ENCODE measurements at places on chromosomes 7 and 10.
A peak's percentile ranks its signal among the peaks of the same experiment; 100 is the strongest.

- no peak for DNase-seq
These were observed 71.1 kb upstream of the MINDY3 start for GRCh38 chr10:15931376-15931775.

DNA sequence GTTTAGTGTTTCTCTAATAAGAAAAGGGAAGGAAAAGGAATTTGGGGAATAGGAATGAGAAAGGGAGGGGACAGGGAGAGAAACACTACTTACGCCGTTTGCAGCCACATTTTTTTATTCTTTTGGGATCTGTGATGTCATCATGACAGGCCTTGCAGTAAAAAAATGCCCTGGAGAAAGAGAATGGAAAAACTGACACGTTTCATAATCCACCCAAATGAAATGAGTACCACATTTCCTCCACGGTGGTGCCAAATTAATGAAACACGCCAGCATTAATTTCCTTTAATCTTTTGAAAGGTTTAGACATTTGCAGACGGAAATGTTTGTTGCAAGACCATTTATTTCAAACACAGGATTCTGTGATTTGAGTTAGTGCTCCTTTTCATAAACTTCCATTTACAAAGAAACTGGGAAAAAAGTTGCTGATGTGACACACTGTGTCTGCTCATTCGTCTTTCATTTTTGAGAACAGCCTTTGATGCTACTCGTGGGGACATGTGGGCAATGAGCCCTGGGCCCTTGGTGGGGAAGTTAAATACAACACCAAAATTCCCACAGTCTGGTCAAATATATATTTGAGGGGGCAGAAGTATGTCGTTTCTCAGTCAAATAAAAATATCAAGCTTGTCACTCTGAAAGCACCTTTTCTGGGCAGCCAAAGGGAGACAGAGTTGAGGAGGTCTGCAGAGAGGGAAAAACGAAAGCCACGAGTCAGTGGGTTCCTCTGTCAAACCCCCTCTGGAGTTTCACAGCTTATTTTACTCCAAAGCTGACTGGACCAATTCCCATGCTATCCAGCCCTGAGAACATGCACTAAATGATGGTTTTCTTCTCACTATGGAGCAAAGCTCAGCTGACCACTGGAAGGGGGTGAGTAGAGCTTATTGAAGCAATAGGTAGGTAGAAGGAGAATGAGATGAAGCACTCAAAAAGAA is 625.5 kb downstream of the KCNMA1 start:
- no peak for DNase-seq

GRCh38 chr7:37028909-37029440 is 304.7 kb upstream of the AOAH start:
- DNase-seq, result no peak

DNA sequence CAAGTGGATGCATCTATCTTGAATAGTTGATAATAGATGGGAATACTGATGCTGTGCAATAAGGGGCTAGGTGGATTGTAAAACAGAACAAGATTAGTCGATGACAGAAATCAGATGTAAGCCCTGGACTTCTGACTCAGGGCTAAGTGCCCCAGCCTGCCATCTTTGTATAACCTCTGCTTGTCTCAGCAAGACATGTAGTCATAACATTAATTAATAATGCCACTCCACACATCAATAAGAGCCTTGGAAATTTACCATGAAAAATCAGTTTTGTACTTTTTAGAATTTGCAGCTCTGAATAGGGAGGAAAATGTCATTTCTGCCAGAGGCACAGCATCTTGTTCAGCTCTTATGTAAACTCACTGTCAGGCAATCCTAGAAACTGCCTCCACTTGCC is 529.1 kb downstream of the PHTF2 start:
- DNase-seq, result no peak

GRCh38 chr10:100968863-100969186 is 479 bp upstream of the SEMA4G start:
- no peak for DNase-seq

- no peak for DNase-seq
These were observed 52.7 kb downstream of the FIGNL1 start for GRCh38 chr7:50397320-50397970.

DNA sequence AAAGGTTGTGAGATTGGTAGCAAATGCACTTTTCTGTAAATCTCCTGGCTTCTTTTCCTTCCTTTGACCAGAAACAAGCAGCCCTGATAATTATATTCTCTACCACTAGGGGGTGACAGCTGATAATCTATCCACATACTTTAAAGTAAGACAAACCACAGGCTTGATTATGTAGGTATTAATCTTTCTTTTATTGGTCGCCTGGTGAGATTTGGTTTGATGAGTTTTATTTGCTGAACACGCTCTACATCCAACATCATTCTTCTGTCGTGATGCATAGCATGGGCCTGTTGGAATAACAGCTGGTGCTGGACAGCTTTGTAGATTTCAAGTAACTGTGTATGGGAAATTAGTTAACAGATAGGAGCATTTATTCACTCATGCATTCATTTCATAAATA is 63.5 kb downstream of the ZNF365 start:
- DNase-seq, result no peak

GRCh38 chr7:70942791-70943190 is 189.2 kb upstream of the GALNT17 start:
- DNase-seq, result no peak

GRCh38 chr7:92644406-92645113 is 54.4 kb upstream of the FAM133B start:
- no peak for DNase-seq

DNA sequence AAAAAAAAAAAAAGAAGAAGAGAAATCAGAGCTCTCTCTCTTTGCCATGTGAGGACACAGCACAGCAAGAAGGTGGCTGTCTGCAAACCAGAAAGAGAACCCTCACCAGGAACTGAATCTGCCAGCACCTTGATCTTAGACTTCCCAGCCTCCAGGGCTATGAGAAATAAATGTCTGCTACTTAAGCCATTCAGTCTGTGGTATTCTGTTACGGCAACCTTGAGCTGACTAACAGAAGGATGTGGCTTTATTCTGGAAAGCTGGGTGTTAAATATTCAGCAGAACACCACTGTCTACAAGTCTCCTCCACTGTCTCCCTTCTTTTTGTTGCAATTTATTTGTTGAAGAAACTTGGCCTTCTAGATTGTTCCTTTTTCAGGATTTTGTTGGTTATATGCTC is 5.0 kb downstream of the COL26A1 start:
- DNase-seq, result no peak

DNA sequence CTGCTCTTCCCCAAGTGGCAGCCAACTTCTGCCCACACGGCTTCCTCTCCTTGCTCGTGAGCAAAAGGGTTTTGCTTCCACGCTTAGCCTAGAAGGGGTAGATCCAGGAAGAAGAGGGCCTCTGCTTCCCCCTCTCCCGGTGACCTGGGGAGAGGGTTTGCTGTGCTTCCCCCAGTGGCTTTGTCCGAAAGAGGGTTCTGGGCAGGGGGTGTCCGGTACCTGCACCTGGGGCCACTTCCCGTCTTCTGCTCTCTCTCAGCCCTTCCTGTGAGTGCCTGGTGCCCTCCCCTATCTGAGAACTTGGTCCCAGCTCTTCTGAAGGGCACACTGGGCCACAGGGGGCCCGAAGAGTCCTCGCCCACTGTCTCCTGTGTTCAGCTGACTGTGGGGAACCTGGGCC is 11.3 kb downstream of the JAKMIP3 start:
- DNase-seq, result no peak

GRCh38 chr10:44576702-44577191 is 191.8 kb upstream of the CXCL12 start:
- peak; percentile 16 for DNase-seq

- no peak for DNase-seq
These were observed 97.0 kb upstream of the PDE1C start for GRCh38 chr7:32167256-32167655.

DNA sequence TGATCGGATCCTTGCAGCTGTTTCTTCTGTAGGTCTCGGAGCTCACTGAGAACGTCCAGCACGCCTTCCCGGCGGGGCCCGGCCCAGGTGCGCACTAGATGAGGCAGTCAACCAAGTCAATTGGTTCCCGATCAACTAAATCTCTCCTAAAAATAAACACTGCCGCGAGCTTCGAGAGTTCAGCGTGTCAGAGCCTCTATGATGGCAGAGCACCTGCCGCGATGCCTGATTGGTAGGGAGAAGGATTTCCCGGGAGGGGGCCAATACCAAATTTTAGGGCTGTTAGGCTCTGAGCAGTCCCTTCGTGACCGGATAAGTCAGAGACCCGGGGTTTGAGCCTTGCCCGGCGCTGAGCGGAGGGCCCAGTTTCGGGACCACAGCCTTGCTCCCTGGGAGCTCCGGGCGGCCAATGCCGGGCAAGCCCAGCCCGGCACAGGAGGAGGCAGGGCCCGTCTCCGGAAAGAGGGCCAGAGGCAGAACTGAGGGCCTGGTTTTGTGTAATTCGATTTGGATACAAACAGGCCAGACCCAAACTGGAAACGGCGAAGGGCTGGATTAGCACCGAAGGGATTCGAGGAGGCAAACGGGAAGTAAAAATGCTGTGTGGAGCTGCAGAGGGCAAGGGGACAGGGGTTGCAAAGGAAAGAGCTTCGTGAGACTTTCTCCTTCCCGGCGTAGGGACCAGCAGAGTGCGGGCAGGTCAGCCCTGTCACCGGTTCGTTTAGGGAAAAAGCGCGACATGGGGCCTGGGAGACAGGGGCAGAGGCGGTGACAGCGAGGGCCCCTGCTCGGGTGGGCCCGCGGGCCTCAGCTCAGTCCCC is 569 bp downstream of the SLC26A5 start:
- no peak for DNase-seq

- no peak for DNase-seq
These were observed 60.9 kb downstream of the SHH start for GRCh38 chr7:155751409-155751808.

GRCh38 chr10:130141878-130142277 is 5.7 kb downstream of the GLRX3 start:
- no peak for DNase-seq

- no peak for DNase-seq
These were observed 161.0 kb upstream of the LAMB4 start for GRCh38 chr7:108291152-108291508.

GRCh38 chr7:128434413-128435326 is 21.0 kb upstream of the HILPDA start:
- no peak for DNase-seq

- DNase-seq, result no peak
These were observed 62.4 kb upstream of the PAX2 start for GRCh38 chr10:100683004-100683403.

DNA sequence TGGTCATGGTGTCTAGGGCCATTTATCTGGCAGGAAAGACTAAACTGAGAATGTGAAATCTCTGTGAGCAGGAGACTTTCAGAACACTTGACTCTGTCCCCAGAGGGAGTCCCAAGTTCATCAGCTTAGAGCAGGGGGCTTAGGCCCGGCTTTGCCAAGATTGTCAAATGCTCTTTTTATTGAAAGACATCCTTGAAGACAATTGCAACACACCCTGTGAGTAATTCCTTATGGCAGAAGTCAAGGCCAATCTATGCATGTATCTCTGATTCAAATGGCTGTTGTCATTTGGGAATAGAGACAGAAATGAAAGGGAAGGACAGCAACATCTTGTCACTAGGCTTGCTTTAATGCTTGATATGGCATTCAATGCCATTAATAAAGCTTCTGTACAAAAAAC is 33.7 kb downstream of the BAMBI start:
- DNase-seq, result no peak

GRCh38 chr7:44154703-44155102 is 13.6 kb upstream of the MYL7 start:
- no peak for DNase-seq

- no peak for DNase-seq
These were observed 54.5 kb downstream of the COA1 start for GRCh38 chr7:43674559-43675436.

DNA sequence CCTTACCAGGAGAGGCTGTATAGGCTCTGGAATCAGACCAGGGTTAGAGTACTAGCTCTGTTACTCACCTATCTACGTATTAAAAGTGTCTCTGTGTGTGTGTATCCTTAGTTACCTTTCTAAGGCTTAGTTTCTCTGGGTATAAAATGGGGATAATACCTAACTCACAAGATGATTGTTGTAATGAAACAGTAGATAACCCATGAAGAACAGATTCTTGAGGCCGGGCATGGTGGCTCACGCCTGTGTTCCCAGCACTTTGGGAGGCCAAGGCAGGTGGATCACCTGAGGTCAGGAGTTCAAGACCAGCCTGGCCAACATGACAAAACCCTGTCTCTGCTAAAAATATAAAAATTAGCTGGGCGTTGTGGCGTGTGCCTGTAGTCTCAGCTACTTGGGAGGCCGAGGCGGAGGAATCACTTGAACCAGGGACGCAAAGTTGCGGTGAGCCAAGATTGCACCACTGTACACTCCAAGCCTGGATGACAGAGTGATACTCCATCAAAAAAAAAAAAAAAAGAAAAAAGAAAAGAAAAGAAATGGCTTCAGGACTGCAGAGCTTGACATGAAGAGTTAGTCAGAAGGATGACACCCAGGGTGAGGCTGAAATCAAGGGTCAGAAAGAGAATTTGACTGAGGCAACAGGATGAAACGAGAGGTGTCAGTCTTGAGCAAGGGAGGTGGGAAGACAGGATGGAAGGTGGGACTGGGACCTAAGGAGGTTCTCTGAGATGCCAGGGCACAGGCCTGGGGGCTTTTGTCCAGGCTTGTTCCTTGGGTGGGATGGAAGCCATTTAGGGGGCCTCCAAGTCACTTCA is 33.4 kb downstream of the PRKAR2B start:
- no peak for DNase-seq

GRCh38 chr10:63692220-63692896 is 171.2 kb downstream of the REEP3 start:
- DNase-seq, result no peak

GRCh38 chr10:76017733-76018433 is 586.5 kb downstream of the LRMDA start:
- no peak for DNase-seq

DNA sequence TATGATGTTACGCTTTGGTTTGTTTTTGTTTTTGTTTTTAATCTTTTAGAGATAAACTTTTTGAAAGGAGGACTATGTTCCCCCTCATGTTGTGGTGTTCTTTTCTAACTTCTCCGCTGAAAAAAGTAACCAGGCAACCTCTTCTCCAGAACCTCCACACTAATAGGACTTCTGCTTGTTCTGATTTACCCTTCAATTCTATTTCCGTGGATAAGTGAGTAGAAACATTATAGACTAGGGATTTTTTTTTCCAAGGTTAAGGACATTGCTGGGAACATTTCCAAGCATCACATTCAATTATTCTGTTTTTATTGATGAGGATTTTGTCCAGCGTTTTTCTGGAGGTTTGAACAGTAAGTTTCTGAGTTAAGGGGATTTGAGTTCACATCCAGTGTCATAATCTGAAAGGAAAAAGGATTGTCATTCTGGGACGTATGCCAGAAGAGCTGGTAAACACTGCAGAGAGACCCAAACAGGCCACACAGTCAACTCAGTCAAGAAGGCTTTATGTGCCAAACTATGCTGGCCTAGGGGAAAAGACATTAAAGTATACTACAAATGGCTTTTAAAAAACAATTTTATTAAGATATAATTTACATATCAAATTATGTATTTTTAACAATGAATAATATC is 28.3 kb upstream of the RALA start:
- no peak for DNase-seq

- DNase-seq, result no peak
These were observed 121.6 kb downstream of the CACNB2 start for GRCh38 chr10:18261768-18262231.

- DNase-seq, result peak; percentile 65
These were observed 489 bp downstream of the MAP3K8 start for GRCh38 chr10:30434273-30435072.

- peak; percentile 70 for DNase-seq
These were observed 217.8 kb upstream of the MKLN1 start for GRCh38 chr7:131109759-131110296.
